ENCODE measurements at places on chromosomes 1 and 21.
A peak's percentile ranks its signal among the peaks of the same experiment; 100 is the strongest.

- H3K4me3 ChIP-seq: no peak overlapping the region
- H3K36me3 ChIP-seq: no peaks in the 10 kb centered on the region
- H3K27me3 ChIP-seq: no peaks in the 10 kb centered on the region
- no peaks in the 10 kb centered on the region for H3K4me1 ChIP-seq
- DNase-seq: no peak
Measured at GRCh38 chr1:152919071-152919470, 10.7 kb downstream of the IVL start.

DNA sequence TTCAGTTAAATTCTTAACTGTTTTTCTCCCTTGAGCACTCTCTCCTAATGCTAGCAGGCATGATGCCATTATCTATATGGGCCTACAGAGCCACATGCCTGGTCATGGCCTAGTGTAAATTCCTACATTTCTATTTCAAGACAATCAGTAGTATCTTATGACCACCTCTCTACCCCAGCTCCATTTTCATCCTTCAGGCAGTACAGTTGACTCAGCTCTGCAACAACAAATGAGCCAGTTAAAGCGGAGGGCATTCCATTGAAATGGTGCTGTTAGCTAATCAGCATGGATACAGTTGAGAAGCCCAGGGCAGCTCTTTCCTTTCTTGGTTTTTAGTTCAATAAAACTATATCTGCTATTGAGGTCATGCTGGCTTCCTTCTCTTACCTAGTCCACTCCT is 150.0 kb downstream of the PPP1R12B start:
- H3K27me3 ChIP-seq: no peaks in the 10 kb centered on the region
- no peak for DNase-seq
- H3K4me1 ChIP-seq: no peaks in the 10 kb centered on the region
- H3K27ac ChIP-seq: no peak overlapping the region
- H3K36me3 ChIP-seq: peaks cover 24% of the 10 kb centered on the region

DNA sequence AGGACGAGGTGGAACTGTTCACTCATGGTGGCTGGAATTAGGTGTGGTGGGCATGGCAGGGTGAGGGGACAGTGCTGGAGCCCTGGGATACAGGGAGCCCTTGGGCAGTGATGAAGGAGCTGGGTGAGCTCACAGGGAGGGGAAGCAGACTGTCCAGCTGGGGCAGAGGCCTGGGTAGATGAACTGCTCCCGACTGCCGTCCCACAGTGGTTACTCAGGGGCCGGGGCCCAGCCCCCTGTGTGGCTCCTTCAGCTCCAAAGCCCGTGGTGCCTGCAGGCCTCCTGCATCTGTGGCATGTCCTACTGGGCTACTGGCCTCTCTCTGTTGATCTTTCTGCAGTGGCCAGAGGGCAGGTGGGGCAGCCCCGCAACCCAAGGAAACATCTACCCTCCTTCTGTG is 661.1 kb downstream of the NPHP4 start:
- no peaks in the 10 kb centered on the region for H3K36me3 ChIP-seq
- H3K27me3 ChIP-seq: peaks cover 10% of the 10 kb centered on the region

- H3K36me3 ChIP-seq: no peaks in the 10 kb centered on the region
- no peaks in the 10 kb centered on the region for H3K4me1 ChIP-seq
- H3K27me3 ChIP-seq: no peaks in the 10 kb centered on the region
- no peak overlapping the region for H3K27ac ChIP-seq
- DNase-seq: no peak
Measured at GRCh38 chr1:79848316-79848715, 841.8 kb upstream of the ADGRL4 start.

DNA sequence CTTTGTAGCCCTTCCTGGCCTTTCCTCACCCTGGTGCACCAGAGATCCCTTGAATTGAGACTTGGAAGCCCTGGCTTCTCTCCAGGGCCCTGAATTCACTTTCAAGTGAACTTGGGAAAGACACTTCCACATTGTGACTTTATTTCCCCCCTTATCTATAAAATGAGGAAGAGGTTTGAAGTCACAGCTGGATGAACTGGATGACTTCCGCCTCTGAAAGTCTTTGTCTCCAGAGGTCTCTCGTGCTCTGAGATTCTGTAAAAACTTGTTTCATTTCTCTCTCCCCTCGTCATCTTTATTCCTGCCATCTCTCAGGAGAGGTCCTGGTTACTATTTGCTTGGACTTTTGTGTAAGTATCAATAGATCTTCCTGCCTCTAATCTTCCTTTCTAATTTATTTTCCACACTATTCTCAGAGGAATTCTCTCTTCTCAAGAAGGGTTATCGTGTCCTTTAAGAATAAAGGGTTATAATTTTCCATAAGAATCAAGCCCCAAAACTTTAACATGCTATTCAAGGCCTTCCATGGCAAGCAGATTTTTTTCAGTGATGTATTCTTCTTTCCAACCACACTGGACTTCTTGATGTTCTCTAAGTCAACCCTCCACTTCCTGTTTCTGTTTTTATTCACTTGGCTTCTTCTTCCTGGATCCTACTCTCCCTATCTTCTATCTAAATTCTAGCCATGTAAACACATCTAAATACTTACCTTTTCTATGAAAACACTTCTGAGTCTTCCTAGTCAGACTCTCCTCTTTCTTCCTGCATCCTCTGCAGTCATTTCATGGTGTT is 6.5 kb upstream of the RPTN start:
- no peak for DNase-seq
- H3K36me3 ChIP-seq: no peaks in the 10 kb centered on the region
- peak overlapping the region; percentile 64 for H3K27ac ChIP-seq
- H3K4me1 ChIP-seq: peaks cover 63% of the 10 kb centered on the region

DNA sequence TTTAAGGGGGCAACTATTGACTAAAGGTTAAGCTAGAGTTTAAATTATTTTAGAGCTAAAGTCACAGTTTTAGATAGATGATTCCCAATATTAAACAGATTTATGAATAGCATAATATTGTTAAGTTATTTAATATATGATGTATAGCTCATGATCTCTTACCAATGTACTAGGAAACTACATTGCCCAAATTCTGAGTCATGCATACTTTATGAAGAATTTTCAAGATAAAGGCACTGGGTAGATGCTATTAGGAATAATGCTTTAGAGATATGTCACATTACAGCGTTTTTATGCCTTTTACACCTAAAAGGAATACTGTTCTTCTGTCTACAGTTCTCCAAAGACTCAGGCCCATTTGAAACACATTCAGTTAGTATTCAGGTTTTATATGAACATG is 215.1 kb downstream of the NCAM2 start:
- H3K27me3 ChIP-seq: no peaks in the 10 kb centered on the region
- no peak overlapping the region for H3K27ac ChIP-seq
- H3K4me3 ChIP-seq: no peak overlapping the region
- no peaks in the 10 kb centered on the region for H3K36me3 ChIP-seq

GRCh38 chr1:234710381-234710780 is 100.4 kb upstream of the IRF2BP2 start:
- no peak for DNase-seq
- no peaks in the 10 kb centered on the region for H3K27me3 ChIP-seq
- no peak overlapping the region for H3K4me3 ChIP-seq
- H3K36me3 ChIP-seq: no peaks in the 10 kb centered on the region

DNA sequence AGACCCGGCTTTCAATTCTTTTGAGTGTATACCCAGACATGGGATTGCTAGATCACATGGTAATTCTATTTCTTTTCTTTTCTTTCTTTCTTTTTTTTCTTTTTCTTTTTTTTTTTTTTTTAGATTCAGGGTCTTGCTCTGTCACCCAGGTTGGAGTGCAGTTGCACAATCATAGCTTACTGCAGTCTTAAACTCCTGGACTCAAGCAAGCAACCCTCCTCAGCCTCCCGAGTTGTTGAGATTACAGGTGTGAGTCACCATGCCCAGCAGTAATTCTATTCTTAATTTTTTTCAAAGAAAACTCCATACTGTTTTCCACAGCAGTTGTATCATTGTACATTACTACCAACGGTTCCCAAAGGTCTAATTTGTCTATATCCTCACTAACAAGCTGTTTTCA is 13.5 kb upstream of the RNF186 start:
- H3K27me3 ChIP-seq: peaks cover 29% of the 10 kb centered on the region
- H3K27ac ChIP-seq: no peak overlapping the region
- DNase-seq: peak; percentile 4
- H3K36me3 ChIP-seq: no peaks in the 10 kb centered on the region
- H3K4me1 ChIP-seq: no peaks in the 10 kb centered on the region

GRCh38 chr1:53321366-53321765 is 6.5 kb downstream of the LRP8 start:
- H3K27me3 ChIP-seq: no peaks in the 10 kb centered on the region
- no peak overlapping the region for H3K27ac ChIP-seq
- no peaks in the 10 kb centered on the region for H3K36me3 ChIP-seq
- peaks cover 12% of the 10 kb centered on the region for H3K4me1 ChIP-seq
- no peak for DNase-seq
- no peak overlapping the region for H3K4me3 ChIP-seq

DNA sequence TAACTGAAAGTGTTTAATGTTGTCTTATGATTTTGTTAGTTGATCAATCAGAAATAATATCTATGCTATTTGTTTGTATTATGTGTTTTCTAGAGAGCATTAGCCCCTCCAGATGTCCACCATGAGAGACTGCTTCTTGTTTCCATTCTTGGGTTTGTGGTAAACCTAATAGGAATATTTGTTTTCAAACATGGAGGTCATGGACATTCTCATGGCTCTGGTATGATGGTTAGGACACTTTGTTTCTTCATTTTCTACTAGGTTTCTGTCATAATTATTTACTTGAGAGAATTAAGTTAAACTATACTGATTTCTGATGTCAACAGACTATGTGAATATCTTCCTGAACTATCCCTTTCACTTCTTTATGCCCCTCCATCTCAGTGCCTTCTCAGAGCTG is 16.1 kb downstream of the SLC30A7 start:
- DNase-seq: no peak
- no peaks in the 10 kb centered on the region for H3K27me3 ChIP-seq
- no peak overlapping the region for H3K4me3 ChIP-seq
- H3K27ac ChIP-seq: no peak overlapping the region

DNA sequence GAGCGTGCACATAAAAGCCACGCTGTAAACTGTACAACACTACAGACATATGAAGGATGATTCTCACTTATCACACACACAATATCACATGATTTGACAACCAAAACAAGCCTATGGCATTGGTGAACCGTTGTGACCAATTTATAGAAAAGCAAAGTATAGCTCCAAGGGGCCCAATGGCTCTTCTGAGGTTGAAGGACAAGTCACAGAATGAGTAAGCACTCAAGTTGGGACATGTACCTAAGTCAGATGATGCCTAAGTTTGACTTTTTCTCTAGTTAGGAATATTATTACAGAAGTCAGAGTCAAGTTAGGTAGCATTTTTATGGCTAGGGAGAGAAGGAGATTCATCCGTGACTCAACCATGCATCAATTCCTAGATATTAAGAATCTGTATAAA is 45.7 kb downstream of the PLPP3 start:
- no peaks in the 10 kb centered on the region for H3K27me3 ChIP-seq
- H3K4me1 ChIP-seq: peaks cover 32% of the 10 kb centered on the region
- H3K36me3 ChIP-seq: peaks cover 11% of the 10 kb centered on the region
- no peak for DNase-seq
- no peak overlapping the region for H3K4me3 ChIP-seq
- H3K27ac ChIP-seq: no peak overlapping the region

GRCh38 chr1:36863061-36863460 is 171.3 kb downstream of the GRIK3 start:
- H3K27ac ChIP-seq: no peak overlapping the region
- H3K36me3 ChIP-seq: no peaks in the 10 kb centered on the region
- H3K27me3 ChIP-seq: peaks cover 48% of the 10 kb centered on the region
- H3K4me3 ChIP-seq: no peak overlapping the region
- no peak for DNase-seq

- H3K4me1 ChIP-seq: peaks cover 49% of the 10 kb centered on the region
- no peak overlapping the region for H3K4me3 ChIP-seq
- H3K27me3 ChIP-seq: no peaks in the 10 kb centered on the region
- no peak overlapping the region for H3K27ac ChIP-seq
- DNase-seq: no peak
Measured at GRCh38 chr1:38031513-38031866, 15.1 kb downstream of the POU3F1 start.

- no peaks in the 10 kb centered on the region for H3K36me3 ChIP-seq
- H3K27ac ChIP-seq: no peak overlapping the region
- H3K27me3 ChIP-seq: no peaks in the 10 kb centered on the region
- H3K4me1 ChIP-seq: no peaks in the 10 kb centered on the region
- no peak for DNase-seq
Measured at GRCh38 chr1:206048582-206048981, 4.4 kb upstream of the RHEX start.

DNA sequence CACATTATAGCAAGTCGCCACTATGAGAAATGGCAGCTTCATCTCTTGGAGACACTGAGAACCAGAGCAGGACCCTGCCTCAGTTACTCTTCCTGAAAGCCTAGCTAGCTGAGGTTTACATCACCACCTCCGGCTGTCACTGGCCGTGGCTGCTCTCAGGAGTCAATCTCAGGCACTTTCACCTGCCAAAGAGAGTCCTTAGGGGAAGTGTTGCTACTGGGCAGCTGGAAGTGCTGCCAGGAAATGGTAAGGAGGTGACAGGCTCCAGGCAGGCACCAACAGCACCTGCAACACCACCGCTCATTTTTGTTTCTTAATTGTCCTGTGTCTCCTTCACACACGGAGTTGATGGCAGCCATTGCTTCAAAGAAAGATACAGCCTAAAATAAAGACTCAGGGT is 92.5 kb downstream of the DSCAM start:
- H3K4me3 ChIP-seq: no peak overlapping the region
- no peaks in the 10 kb centered on the region for H3K36me3 ChIP-seq
- H3K27ac ChIP-seq: no peak overlapping the region
- H3K4me1 ChIP-seq: no peaks in the 10 kb centered on the region
- H3K27me3 ChIP-seq: no peaks in the 10 kb centered on the region

DNA sequence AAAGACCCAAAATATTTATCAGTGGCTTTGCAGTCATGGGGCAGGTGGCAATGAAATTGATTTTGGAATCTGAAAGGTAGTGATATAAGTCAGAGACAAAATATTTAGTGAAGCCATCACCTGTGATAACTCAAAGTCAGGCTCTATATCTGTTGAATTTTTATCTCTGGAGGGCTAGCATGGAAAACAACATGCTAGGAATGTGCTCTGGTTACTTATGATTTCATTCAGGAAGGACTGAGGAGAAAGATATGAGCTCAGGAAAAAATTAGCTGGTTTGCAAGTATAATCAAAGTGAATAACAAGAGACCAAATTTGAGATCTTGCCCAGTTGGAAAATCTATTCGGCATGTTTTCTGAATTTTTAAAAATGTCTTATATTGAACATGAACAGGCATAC is 364.6 kb upstream of the LRRC7 start:
- H3K4me3 ChIP-seq: no peak overlapping the region
- H3K4me1 ChIP-seq: no peaks in the 10 kb centered on the region
- no peak overlapping the region for H3K27ac ChIP-seq

GRCh38 chr1:182196897-182197870 is 135.7 kb upstream of the ZNF648 start:
- H3K27me3 ChIP-seq: no peaks in the 10 kb centered on the region
